ENCODE measurements at places on chromosomes 6 and 20.

DNA sequence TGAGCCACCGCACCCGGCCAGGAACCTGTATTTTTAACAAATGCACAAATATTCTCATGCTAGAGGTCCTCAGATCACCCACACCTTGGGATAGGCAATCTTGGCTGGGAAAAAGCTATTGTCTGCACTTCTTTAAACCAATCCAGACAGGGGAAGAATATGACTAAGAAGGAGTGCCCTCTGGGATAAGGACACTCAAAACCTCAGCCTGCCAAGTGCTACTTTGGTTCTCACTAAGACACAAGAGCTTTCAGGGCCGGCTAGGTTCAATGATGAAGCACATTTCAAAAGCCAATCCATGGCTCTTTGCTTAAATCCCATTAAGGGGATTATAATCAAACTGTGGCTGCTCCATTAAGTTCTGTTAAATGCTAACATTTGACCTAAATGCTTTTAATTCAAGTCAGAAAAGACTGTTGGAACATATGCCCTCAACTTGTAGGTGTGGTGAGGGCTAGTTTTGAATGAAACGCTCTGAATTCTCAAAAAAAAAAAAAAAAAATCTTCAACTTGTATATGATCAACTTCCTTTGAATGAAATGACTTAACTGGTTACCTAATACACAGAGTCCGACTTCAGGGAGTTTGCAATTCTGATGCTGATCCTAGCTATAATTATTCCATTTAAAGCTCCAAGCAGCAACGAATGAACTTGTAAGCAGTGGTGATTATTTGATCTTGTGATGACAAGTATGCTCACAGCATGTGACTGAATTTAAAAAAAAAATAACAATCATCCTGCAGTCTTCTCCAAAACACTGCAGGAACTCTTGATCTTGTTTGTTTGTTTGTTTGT, 56.6 kb downstream of the SLC23A2 start:
- DNase-seq: no peak

GRCh38 chr20:3209257-3209945, at the start of gene ITPA:
ITPA (plus strand) TSS chr20:3209498; CDS start chr20:3209552, 54 bp downstream.
- no peak for DNase-seq

DNA sequence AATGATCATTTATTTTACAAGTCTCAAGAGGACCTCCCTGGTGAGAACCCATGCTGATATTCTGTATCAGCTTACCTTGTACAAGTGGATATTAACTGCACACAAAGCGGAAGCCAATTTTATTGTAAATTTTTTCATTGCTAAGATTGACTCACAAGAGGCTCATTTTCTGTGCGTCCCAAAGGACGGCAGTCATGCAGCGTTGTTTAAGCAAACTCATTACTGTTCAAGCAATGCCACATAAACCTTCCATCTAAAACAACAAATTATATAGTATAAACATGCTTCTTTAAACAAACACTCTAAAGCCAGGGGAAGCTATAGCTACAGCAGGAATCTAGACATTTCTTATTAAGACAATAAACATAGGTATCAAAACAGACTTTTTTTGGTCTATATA, 575.3 kb downstream of the FRK start:
- DNase-seq: no peak

DNA sequence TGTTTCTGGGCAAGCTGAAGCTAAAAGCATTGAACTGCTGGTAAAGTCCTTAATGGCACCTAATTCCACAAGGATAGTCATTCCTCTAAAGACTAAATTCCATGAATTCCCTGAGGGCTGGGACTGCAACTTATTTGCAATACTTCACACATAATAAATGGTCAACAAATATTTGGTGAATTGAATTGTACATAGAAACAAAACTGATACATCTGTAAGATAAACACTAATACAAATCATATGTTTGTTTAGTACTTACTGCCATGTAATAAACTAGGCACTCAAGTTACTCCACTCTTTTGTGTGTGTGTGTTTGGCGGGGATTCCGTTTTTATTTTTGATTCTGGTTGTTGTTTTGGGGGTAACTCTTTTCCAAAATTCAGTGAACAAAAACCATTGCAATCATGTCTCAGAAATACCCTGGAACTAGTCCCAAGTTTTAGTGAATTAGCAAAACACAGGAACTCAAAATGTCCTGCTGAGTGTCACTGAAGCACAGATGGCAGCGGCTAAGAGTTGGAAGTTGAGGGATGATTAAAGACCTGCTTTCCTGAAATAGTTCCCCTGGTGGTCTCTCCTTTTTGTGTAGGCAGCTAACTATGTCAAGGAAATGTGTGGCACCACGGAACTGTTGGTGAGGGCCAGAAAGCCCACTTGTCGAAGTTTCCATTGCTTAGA, 74.8 kb upstream of the SNRPB2 start:
- no peak for DNase-seq

GRCh38 chr6:121612927-121613326, 177.5 kb downstream of the GJA1 start:
- no peak for DNase-seq

DNA sequence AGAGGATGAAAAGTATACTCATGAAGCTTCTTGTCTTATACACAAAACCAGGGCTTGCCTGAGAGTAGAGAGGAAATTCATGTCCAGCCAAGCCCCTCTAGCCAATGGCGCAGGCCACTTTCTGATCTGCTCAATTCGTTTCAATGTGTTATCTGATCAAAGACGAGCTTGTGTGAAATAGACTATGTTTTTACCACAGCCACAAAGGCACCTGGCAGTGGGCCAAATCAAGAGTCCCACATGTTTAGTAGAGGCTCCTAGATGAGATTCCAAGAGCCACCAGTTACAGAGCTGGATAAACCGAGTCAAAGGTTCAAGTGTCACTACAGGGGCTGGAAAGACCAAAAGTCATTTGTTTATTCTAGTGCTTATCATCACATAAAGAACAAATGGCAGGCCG, 34.9 kb downstream of the GPLD1 start:
- DNase-seq: no peak

DNA sequence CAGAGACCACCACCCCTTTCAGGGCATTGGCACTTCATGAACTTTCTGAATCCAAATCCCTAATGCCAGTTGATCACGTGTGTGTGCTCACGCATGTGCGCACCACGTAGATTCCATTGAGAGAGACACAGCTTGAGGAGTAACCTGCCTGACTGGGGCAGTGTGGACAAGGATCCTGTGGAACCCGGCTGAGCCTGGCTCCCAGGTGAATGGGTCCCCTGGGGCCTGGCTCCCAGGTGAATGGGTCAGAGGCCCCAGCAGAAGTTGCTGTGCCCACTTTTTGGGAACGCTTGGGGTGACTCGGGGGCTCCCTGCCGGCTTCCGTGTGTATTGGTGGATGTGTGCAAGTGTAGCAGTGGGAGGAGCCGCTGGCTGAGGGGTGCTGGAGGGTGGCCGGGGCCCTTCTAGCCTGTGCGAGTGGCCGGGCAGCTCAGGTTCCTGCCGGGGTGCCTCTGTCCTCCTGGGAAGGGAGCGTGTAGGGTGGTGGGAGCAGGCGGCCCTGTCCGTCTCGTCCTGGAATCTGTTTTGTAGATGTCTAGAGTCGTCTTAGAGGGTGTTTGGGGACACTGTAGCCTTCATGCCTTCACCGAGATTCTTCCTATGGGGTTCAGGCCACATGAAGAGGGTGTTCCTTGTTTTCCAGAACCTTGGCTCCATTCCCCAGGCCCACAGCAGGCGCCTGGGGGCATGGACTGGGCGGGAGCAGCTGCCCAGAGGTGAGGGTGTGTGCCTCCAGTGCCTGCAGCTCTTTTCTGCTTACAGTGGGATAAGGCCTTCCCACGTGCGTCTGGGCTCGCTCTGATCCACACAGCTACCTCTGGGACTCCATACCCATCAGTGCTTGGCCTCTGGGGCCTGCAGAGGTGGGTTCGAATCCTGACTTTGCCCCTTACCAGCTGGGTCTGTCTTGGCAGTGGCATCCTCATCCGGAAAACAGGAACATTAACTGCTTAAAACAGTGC, 3.2 kb downstream of the RBM38 start:
- no peak for DNase-seq

- DNase-seq: no peak
These were observed 292.7 kb downstream of the TBC1D7 start for GRCh38 chr6:13035606-13036005.

GRCh38 chr6:16783952-16784565, 22.8 kb upstream of the ATXN1 start:
- no peak for DNase-seq

All from fibroblast of skin of left biceps (primary cell).